Smooth muscle cell of the brain vasculature (primary cell): ENCODE measurements at places on chromosomes 2 and 18.
A peak's percentile ranks its signal among the peaks of the same experiment; 100 is the strongest.

GRCh38 chr2:2254206-2254605 is 76.9 kb downstream of the MYT1L start:
- no peak for DNase-seq

DNA sequence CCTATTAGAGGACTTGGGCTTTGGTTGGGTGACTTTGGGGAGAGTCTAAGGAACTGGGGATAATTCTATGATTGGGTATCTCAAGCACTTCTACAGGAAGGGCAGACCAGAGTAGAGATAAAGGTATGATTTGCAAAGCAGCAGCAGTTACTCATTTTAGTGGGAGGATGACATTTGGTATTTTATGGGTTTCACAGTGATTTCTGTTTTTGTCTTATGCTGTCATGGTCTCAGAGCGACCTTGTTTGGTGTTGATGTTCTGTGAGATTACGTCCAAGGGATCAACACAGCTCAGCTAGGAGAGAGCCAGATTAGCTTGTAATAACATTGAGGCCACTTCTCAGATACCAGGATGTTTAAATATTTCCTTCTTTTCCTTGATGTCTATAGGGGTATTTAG is 18.2 kb downstream of the TTR start:
- no peak for DNase-seq

GRCh38 chr2:25368660-25369059 is 26.9 kb upstream of the DNMT3A start:
- DNase-seq = no peak

DNA sequence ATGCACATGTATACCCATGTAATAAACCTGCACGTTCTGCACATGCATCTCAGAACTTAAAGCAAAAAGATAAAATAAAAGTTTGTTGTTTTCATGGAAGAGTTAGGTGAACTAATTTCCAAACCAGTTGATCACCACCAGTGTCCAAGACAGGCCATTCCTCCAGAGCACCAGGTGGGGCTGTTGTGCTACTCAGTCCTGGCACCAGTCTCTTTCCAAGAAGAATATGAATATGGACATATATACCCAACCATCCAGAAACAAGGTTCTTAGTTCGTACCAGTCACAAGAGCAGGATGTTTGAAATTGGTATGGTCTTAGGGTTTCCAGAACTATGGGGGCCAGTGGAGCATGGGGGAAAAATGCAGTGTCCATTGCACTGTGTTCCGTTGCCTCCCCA is 17.2 kb upstream of the TNP1 start:
- no peak for DNase-seq

- DNase-seq = no peak
Measured at GRCh38 chr2:238145851-238146250, 7.4 kb downstream of the KLHL30 start.

GRCh38 chr2:42722320-42723190 is 41.4 kb downstream of the OXER1 start:
- DNase-seq = no peak

GRCh38 chr2:5846881-5847280 is 154.7 kb downstream of the SOX11 start:
- DNase-seq = peak; percentile 3

GRCh38 chr2:168545439-168546082 is 89.5 kb downstream of the CERS6 start:
- DNase-seq = peak; percentile 37

- DNase-seq = no peak
Measured at GRCh38 chr2:43387092-43388062, 161.0 kb upstream of the ZFP36L2 start.

GRCh38 chr2:51145761-51146160 is 113.8 kb upstream of the NRXN1 start:
- no peak for DNase-seq

- DNase-seq = no peak
Measured at GRCh38 chr2:113277474-113278072, 1.1 kb downstream of the PAX8 start.

DNA sequence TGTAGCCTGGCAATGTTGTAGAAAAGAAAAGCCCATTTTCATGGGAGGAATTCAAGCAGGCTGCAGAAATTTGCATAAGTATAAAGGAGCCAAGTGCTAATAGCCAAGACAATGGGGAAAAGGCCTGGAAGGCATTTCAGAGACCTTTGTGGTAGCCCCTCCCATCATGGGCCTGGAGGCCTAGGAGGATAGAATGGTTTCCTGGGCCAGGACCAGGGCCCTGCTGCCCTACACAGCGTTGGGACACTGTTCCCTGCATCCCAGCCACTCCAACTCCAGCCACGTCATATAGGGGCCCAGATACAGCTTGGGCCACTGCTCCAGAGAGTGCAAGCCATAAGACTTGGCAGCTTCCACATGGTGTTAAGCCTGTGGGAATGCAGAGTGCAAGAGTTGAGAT is 8.1 kb upstream of the ZNF24 start:
- no peak for DNase-seq

DNA sequence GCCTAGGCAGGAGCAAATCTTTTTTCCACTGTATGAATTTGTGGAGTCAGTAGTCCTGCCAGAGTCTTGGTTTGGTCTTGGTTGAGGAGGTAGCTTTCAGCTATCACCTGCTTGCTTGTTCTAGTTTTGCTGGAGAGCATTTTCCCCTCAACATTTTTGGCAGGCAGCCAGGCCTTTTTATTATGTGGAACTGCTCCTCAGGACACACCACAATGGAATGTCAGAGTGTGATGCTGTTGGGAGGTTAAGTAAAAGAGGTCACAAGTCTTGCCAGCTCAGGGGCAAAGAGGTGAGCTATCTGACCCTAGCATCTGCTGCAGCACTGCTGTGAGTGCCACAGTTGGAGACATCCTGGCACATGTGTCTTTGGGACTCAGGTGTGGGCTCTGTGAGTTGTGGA is 258.0 kb downstream of the CNTNAP5 start:
- DNase-seq = no peak

DNA sequence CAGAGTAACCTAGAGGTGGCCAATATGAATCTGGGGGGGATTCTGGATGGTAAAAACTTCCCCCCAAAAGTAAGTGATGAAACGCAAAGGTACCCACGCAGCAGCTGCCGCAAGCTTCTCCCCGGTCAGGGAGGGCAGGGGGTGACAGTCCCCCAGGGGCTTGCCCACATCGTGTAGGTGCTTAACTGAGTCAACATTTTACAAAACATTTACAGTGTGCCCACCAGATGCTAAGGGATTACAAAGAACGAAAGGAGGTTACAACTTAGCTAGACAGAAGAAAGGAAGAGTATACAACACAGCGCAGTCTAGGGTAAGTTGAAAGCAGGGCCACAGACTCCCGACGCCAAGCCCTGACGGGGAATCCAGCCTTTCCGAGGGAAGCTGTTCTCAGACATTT is 45.6 kb downstream of the LPIN2 start:
- no peak for DNase-seq

DNA sequence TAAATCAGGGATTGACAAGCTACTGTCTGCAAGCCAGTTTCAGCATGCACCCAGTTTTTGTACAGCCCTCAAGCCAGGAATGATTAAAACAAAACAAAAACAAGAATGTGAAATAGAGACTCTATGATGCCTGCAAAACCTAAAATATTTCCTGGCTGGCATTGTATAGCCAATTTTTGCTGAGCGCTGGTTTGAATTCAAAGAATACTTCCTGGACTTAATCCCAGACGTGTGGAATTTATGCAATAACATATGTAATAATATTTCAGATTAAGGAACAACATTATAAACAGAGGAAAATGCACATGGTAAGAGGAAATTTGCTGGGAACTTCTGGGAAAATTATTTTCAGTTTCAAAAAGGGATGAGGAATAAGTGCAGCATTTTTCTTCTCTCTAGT is 148.1 kb upstream of the RPRM start:
- no peak for DNase-seq

- no peak for DNase-seq
Measured at GRCh38 chr2:155377931-155378444, 679.5 kb downstream of the KCNJ3 start.

DNA sequence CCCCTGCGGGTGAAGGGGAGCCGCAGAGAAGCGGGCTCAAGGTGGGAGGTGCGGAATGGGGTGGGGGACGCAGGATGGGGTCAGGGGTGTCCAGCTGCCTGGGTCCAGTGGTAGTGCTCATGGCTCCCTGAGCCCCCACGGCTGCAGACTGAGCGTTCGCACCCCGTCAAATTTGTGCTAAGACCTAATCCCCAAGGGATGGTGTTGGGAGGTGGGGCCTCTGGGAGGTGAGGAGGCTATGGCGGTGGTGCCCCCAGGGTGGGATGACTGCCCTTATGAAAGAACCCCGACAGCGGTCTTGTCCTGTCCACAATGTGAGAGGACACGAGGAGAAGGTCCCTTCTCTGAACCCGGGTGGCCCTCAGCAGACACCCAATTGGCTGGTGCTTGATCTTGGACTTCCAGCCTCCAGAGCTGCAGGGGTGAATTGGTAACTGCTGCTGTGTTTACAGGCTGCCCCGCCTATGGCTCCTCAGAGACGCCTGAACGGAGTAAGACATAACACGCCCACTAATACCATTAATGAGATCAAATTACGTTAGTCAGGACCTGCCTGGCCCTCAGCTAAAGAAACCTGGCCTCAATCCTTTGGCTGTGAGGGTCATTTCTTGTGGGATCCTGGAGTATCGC is 42.6 kb downstream of the PXDN start:
- no peak for DNase-seq

DNA sequence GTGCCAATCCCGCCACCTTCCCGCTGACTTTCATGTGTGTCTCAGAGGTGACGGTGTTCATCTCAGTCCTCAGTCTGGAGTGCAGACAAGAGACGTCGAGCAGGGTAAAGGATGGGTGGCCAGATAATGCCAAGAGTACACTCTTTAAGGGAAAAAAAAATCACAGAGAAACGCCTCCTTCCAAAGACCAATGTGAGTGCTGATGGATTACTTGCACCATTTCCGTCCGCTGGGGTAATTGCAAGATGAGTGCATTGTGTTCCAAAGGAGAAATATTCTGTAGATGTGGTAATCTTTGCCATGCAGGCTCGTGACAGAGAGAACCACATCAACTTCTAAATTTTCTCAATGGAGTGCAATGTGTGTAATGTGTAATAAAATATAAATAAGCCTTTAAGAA is 81.0 kb downstream of the KLHL29 start:
- no peak for DNase-seq

- DNase-seq = no peak
Measured at GRCh38 chr2:112995346-112995920, 9.8 kb upstream of the IL36A start.

DNA sequence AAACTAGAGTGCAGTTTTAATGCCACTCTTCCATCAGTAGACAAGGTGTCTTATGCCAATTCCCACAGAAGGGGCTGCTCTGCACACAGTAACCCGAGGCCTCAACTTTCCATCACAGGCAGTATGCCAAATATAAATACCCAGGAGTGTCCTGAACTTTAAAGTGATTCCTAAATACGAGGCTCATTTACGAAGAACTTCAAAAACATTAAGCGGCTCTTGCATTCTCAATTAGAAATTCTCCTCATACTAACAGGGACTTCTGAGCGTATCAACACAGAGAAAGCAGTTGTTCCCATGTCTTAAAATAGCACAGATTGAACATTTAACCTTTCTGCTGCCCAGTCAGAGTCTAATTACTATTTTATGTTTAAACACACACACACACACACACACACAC is 638.6 kb downstream of the ERBB4 start:
- DNase-seq = no peak
